ENCODE measurements at places on chromosomes 2 and 18.

DNA sequence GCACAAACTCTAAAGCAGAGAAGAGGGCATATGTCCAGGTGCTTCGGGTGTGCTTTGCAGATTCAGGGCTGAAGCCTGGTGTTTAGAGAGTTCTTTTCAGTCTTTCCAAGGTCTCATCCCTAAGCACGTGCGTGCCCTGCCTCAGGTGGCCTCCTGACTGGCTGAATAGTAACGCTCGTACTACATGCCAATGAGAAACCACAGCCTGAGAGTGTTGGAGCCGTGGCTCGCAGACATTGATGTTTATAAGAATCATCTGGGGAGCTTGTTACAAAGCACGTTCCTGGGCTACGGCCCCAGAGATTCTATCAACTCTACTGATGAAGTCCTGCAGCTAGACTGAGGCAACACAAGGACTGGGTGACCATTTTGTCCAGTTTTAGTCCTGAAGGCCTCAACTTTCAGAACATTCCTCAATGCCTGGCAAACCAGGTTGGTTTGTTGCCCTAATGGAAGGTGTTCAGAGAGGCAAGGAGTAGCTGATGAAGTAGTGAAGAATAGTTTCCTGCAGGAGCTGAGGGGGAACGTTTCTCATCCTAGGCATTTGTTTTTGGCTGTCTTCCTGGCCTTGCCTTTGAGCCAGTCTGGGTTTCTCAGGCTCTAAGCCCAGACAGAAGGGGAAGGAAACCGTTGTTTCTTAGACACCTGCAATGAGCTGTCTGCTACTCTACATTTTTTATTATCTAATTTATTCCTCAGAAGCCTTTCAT is 31.5 kb upstream of the HAAO start:
- DNase-seq: no peak

DNA sequence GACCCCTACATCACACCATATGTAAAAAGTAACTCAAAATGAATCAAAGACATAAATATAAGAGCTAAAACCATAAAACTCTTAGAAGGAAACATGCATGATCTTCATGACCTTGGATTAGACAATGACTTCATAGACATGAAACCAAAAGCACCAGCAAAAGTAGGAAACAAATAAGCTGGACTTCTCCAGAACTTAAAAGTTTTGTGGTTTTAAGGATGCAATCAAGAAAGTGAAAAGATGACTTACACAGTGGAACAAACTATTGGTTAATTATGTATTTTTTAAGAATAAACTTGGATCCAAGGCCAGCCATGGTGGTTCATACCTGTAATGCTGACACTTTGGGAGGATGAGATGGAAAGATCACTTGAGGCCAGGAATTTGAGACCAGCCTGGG is 150.2 kb downstream of the GALNT1 start:
- no peak for DNase-seq

GRCh38 chr2:206792645-206793044 is 27.2 kb downstream of the FASTKD2 start:
- DNase-seq: no peak

- peak; percentile 81 for DNase-seq
Measured at GRCh38 chr18:31513189-31513935, 15.4 kb downstream of the DSG2 start.

- no peak for DNase-seq
Measured at GRCh38 chr2:65530547-65531320, 98.3 kb upstream of the SPRED2 start.

- DNase-seq: no peak
Measured at GRCh38 chr2:102064679-102065674, 73.2 kb downstream of the IL1R2 start.

GRCh38 chr2:112187805-112188596 is 49.8 kb downstream of the FBLN7 start:
- DNase-seq: no peak

- DNase-seq: no peak
Measured at GRCh38 chr2:22499082-22499839, 885.7 kb upstream of the KLHL29 start.

GRCh38 chr2:223283771-223284170 is 231.8 kb downstream of the KCNE4 start:
- DNase-seq: no peak

DNA sequence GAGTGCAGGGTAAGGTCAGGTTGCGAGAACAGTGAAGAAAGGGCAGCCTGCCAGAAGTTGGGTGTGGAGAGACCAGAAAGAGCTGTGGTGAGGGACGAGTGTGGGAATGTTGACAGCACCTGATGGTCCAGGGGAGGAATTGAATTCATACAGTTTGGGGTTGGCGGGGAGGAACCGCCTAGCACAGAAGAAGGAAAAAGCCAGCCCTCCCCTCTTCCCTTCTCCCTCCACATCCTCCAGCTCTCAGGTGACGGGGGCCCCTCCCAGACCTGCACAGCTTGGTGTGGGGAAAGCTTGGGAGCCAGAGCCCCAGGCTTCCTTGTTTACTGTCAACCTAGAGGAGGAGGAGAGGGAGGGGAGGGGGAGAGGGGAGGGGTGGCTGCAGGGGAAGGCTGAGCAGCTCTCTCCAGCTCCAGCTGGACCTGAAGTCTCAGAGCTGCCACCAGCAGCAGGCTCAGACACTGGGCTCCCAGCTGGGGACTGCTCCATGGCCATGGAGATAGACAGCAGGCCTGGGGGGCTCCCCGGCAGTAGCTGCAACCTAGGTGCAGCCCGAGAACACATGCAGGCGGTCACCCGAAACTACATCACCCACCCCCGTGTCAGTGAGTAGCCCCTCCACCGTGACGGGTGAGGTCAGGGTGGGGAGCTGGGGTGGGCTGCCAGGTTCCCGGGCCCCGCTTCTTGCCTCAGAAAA is at the start of gene ATP6V1B1:
TSS of gene ATP6V1B1 (plus strand) at position 433 of the 697 bp plus-strand sequence. CDS start at position 488, 55 bp downstream.
- no peak for DNase-seq
